ENCODE measurements at places on chromosomes 6 and 20.

DNA sequence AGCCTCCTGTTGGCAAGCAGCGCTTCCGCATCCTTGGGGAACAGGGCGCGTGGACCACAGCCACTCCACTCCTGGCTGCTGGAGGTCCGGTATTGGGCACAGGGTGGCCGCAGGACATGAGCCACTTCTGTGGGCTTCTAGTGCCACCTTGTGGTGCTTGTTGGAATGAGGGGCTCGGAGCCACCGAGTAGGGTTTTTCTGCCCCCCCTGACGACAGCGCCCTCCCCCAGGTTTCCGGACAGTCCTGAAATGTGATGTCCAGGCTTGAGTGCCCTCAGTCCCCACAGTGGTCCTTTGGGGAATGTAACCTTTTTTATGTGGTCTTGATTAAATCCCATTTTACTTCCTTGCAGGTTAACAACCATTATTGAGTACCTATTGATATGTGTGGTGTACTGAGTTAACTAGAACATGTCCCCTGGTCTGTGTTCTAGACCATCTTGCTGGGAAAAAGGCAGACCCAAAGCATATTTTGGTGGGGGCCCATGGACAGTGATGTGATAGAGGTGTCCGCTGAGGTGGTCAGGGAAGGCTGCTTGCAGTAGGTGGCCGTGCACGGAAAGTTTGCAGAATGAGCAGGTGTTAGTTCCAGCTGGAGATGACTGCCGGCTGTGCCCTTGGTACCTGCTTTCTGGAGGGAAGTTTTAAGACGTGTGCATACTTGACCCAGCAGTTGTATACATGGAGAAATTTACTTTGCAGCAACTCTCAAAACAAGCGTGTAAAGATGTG, 70.0 kb downstream of the PTPN1 start:
- DNase-seq: peak; percentile 47

DNA sequence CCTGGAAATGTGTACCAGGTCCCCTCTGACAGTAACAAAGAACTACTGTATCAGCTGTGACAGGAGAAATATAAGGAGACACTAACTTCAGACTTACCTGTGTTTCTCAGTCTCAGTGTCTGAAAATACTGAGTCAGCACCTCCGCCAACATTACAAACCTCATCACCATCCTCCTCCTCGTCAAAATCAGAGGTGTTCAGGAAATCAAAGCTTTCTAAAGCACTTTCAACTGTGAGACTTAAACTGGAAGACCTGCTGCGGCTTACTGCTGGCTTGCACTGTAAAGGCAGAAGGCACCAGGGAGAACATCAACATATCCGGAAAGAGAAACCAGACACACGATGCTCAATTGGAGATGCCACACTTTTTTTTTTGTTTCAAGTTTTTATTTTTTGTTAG, 40.3 kb upstream of the ARMH2 start:
- DNase-seq: peak; percentile 42

DNA sequence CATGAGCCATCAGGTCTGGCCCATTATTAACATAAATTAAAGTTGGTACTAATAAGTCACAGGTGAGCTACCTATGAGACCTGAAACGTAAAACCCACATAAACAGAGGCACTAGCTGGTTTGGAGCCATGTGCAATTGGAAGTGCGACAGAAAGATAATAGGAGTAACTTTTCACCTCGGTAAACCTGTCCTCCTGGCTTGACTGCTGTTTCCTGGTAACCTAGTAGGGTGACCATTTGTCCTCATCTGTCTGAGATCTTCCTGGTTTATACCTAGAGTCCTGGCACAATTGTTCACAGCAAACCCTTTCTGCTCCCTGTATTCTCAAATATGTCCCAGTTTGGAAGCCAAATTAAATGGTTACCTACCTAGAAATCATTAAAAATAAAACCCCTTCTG, 7.4 kb downstream of the TBC1D20 start:
- no peak for DNase-seq

DNA sequence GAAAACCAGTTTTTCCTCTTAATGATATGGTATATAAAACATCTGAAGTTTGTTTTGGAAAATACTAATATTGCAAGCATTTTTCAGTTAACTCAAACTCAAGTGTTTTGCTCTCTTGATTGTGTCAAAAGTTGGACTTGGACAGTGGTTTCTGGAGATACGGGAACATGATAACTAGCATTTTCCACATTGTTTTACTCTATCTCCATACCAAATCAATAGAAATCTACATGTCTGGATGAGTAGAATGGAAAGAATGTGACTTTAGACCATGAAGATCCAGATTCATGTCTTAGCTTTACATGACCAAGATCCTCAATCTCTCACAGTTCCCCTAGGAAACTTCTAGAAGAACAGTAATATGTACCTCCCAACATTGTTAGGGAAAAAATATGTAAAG, 22.2 kb upstream of the FBXO30 start:
- no peak for DNase-seq

DNA sequence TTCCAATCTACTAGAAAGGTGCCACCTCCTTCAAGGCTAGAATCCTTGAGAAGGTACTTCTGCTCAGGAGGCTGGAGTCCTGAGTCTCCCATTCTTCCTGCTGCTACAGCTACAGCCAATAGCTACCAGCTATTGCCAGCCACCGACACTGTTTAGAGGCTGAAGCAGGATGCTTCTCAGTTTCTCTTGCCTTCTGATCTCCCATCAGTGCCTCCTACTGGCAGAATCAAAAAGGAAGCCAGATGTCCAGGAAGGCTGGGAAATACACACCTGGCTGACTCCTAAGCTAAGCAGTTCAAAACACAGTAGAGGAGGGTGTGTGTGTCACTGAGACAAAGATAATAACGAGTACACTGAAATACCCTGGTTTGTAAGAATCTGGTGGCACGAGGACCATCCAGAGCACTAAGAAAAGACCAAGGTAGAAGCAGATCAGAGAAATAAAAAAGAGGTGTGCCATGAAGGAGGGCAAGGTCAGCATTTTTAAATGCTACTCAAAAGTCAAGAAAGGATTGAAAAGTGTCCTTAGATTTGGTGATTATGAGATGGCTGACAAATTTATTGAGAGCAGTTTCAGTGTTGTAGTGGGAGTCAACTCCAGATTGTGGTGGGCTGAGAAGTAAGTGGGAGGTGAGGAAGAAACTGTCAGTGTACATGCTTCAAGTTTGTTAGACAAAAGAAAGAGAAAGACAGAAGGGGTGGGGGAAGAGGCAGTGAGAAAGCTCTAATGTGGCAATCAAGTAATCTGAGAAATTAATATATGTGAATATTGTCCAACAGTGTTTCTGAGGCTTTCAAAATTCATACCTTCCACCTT, 2.3 kb upstream of the HLA-DMA start:
- peak; percentile 58 for DNase-seq

GRCh38 chr6:129842881-129843409, 18.2 kb downstream of the TMEM244 start:
- DNase-seq: no peak

GRCh38 chr20:37356387-37356786, 10.4 kb downstream of the SRC start:
- no peak for DNase-seq

DNA sequence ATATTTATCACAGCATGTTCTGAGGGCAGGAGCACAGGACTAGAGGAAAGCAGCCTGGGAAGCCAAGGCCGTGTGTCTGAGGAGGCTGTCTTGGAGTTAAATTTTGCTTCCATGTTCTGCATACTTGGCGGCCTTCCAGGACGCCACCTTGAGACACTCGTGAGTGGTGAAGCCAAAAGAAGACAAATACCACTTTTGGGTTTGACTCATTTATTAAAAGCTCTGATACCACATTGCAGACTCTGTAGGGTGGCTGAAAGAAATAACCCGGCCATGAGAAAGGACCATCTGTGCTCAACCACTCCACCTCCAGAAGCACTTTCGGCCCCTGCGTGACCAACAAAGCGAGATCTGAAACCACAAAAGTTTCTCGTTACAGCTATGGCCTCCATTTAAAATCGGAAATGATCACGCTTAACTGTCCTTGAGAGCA, 120.0 kb downstream of the TMEM242 start:
- no peak for DNase-seq

All from CD4-positive, alpha-beta T cell treated with Interleukin-2 at 100 ng/mL for 4 hours (primary cell).